NCI-H526 (cell line): ENCODE measurements at places on chromosomes 5 and 9.

DNA sequence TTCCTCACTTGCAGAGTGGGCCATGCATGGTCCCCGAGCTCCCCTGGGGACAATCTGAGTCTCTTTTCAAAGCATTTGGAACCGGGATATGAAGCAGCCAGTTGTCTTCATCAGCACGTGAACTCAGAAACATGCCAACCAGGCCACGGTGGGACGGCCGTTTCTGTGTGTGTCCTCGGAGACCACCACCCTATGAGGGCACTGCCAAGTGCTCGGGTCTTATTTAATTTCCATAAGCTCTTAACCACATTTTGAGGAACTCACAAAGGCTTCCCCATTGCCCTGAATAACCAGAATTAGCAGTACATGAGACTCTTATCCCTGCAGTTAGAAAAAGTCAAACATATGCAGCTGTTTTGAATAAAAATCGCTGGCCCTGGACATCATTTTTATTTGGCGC is 60.1 kb downstream of the OTULIN start:
- DNase-seq = no peak

GRCh38 chr9:69071059-69071458 is 35.5 kb downstream of the FXN start:
- DNase-seq = no peak

DNA sequence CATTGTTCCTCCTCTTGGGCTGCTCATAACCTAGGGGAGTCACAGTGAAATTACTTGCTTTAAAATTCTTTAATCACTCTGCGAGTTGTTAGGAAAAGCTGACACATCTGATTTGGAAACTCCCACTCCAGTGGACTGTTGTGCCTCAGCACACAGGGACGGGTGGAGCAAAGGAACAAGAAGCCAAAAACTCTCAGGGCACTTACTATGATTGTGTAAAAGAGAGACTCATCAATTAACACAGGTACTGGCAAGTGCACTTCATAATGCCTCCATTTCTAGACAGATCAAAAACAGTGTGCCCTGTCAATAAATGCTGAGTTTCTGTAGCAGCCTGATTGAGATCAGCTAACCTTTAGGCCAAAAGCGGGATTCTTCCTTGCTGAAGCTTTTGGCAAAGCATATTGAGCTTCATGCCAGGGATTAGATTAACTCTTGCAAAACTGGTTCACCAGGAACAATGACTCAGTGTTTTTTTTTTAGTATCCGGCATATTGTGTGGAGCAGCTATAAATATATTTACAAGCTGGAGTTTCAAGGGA is 55.9 kb downstream of the TMC1 start:
- DNase-seq = no peak

- DNase-seq = no peak
These were observed 1798.9 kb downstream of the MAT2B start for GRCh38 chr5:165304193-165304827.

- no peak for DNase-seq
These were observed 16.3 kb downstream of the IL5 start for GRCh38 chr5:132526974-132527564.
